ENCODE measurements at places on chromosomes 1 and 21.
A peak's percentile ranks its signal among the peaks of the same experiment; 100 is the strongest.

DNA sequence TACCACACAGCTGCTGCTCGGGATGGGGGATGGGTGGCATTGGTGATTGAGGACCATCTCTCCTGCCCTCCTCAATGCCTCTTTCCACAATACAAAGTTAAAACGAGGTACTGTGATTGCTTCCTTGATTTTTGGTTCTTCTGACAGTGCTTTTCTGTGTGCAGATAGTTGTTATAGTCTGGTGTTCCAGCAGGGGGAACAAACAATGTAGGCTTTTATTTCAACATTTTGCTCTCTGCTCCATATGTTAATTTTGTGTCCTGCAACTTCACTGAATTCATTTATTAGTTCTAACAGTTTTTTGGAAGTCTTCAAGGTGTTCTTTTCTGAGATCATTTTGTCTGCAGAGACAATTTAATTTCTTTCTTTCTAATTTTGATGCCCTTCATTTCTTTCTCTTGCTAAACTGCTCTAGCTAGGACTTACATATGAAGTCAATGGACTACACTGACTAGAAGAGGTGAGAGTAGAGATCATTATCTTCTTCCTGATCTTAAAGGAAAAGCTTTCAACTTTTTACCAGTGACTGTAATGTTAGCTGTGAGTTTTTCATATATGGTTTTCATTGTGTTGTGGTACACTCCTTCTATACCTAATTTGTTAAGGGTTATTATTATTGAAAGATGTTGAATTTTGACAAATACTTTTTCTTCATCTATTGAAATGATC lies 45.4 kb downstream of the TNFSF18 start:
- DNase-seq, result no peak

- DNase-seq, result no peak
Observed at GRCh38 chr1:180116964-180117763, 37.5 kb upstream of the QSOX1 start.

- peak; percentile 38 for DNase-seq
Observed at GRCh38 chr1:192559115-192560006, 16.2 kb upstream of the RGS1 start.

- DNase-seq, result no peak
Observed at GRCh38 chr1:154752273-154753030, 117.6 kb downstream of the KCNN3 start.

DNA sequence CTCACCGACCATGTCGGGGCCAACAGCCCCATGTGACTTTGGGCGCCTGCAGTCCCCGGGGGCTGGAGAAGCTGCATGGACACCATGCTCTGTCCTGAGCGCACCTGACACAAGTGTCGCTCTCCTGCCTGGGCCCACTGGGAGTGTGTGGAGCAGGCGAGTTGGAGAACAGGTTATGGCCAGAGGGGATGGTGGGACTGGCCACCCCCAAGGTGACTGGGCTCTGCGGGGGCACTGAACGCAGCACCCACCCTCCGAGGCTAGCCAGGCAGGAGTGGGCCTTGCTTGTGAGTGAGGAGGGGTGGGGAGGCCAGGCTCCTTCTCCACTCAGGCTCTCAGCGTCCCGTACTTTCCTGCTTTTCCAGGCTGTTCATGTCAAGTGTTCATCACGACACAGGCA lies 35.6 kb downstream of the SNAP47 start:
- DNase-seq, result no peak

- no peak for DNase-seq
Observed at GRCh38 chr1:113616156-113616555, 143.1 kb downstream of the PHTF1 start.

DNA sequence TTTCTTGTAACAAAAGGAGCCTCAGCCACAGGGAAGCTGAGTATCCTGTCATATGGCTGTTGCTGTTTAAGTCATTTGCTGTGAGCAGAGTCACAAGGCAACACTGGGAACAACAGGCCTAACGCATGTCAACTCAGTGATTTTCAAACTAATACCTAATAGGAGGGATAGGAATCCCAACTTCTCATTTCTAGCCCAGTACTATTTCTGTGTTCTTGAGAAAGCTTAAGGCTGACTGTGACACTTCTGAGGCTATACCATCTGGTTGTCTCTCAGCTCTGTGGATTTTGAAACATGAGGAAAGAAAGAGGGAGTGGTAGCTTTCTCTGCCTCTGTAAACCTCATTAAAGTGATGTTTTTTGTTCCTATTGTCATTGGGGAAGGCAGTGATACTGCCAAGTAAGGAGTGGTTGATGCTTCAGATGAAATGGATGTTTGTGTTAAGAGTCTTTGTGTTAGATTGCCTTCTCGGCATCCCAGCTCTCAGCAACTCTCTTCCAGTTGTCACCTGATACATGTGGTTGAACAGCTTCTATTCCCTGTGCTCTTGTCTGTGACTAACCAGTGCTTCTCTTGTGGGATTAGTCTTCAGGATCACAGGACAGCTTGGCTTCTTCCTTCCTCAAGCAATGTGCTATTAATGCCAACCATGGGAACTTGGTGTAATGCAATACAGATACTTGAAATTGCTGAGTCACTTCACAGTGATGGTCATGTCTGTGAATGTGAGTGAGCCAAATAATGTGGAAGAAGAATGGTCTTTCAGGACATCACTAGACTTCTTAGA lies 166.8 kb upstream of the IVNS1ABP start:
- DNase-seq, result peak; percentile 30

DNA sequence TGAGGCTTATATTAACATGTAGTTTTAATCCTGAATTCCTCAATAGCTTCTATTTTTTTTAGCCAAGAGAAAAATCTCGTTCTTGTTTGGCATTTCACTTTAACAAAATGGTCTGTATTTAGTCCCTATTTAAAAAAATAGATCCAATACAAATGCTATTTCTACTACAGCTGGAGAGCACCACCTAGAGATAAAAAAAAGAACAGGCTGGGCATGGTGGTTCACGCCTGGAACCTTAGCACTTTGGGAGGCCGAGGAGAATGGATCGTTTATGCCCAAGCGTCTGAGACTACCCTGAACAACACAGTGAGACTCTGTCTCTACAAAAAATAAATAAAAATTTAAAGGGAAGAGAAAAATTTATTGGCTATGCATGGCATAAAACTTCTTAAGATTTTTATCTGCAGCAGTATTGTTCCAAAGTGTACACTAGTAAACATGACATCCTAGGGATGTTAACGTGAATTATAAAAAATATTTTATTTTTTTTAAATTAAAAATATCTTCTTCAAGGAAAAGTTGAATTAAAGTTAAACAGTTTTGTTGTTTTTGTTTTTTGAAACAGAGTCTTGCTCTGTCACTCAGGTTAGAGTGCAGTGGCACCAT lies 4.4 kb downstream of the ST7L start:
- DNase-seq, result peak; percentile 11

DNA sequence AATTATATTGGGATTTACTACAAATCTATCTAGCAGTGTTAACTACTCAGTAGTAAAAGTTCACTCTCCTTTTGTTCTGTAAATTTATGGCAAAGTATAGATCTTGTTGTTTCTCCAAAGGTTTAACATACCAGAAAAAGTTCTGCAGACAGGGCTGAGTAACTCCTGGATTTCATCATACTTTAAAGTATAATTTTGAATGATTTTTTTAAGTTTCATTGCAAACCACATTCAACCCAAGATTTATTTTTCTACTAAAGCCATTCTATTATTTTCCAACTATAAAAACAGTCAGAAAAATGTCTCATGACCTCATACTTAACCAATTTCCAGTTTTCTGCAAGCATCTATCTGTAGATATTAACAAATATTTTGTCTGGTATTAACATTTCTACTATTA lies 585.8 kb upstream of the ZRANB2 start:
- DNase-seq, result no peak

DNA sequence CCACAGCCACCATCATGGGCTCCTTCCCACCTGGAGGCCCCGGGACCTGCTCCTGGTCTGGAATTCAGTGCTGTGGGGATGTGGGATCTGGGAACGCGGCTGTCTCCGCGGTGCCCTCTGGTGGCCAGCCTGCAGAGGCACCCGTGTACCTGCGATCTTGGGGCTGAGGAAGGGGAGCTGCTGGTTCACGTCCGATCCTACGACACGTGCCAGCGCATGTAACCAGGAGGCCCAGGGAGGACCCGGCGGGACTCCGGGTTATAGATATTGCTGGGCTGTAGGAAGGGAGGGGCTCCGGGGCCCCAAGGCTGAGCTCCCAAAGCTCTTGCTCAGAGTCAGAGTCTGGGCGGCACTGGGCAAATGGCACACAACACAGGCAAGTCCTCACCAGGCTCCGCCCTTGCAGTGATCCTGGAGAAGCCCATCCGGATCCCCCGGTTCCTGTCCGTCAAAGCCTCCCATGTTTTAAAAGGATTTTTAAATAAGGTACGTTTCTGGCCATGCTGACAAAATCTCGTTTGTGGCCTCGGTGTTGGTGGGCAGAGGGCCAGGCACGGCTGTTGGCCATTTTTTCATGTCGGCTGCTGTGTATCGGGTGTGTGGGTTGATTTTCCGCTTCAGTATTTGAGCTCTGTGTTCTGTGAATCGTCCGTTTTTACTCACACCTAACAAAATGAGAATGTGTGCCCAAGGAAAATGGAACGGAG lies 20.1 kb downstream of the FAAP20 start:
- peak; percentile 78 for DNase-seq

DNA sequence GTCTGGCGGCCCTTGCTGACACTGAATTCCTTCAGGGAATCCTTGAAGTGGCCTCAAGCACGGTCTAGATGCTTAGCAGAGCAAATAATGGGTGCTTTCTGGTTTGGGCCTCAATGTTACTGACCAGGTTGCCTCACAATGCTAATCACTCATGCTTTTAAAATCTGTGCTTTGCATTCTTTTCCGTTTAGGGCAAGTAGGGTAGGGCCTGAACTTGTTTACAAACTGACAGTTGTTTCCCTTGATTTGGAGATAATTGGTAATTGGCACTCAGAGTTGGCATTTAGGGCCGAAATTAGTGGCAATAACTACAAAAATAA lies 1.4 kb downstream of the VPS13D start:
- DNase-seq, result no peak

- DNase-seq, result no peak
Observed at GRCh38 chr1:198711837-198712236, 73.0 kb downstream of the PTPRC start.

- DNase-seq, result no peak
Observed at GRCh38 chr21:25464275-25464674, 143.0 kb downstream of the MRPL39 start.
